AG20443 (cell line): ENCODE measurements at places on chromosomes 5 and 9.

DNA sequence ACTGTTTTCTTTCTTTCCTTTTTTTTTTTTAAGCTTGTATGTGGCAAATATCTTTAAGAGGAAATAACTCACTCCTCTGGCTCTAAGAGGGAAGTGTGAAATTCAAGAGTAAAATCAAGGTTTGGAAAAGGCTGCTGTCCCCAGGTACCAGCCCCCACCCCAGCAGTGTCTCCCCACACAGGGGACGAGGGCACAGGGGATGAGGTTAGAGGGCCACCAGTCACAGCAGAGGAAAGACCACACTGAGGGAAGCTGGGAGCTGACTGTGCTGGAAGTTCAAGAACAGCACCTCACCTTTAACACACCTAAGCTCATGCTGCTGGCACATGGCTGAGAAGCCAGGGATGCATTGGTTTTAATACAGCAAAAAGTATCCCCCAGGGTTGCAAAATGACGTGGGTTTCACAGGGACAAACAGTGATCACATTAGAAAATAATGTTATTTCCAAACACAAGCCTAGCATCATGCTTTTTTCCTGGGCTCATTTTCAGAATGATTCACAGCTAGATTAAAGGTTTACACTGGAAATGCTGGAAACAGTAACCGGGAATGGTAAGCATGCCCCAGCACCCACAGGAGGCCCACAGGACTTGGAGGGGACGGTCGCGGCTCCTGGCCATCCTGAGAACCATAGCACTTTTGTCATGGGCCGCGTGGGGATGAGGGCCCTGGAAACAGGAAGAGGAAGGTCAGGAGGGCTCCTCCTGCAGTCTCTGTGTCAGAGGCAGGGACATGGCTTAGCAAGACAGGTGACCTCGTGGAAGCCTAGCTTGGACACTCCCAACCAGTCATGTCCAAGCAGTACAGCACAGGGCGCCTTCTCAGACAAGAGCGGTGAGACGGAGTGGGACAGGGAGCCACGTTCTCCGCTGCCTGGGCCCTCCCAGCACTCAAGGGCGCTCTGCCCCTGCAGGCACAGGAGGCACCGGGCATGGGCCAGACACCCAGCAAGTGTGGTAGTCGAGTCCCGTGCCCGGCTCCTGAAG lies 6.9 kb downstream of the LPCAT1 start:
- peak; percentile 67 for DNase-seq

- no peak for DNase-seq
These were observed 36.5 kb downstream of the FOXD1 start for GRCh38 chr5:73411936-73412596.

GRCh38 chr5:150469718-150470469 lies 20.4 kb upstream of the RPS14 start:
- peak; percentile 77 for DNase-seq

DNA sequence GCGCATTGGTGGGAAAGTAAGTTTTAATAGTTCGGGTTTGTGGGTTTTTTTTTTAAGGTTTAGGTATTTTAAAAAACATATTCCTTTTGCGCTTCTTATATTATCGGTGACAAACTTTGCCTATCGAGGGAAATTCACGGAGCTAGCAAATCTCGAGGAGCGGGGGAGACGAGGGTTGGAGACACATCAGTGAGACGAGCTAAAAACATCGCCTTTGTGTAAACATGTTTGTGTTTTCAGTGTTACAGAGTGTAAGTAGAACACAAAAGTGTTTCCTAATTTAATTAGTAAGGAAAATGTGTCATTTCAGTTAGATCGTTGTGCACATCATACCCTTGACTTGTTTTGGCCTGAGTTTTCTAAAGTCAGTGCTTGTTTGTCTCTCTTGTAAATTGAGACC lies 945 bp downstream of the BTF3 start:
- DNase-seq, result no peak

DNA sequence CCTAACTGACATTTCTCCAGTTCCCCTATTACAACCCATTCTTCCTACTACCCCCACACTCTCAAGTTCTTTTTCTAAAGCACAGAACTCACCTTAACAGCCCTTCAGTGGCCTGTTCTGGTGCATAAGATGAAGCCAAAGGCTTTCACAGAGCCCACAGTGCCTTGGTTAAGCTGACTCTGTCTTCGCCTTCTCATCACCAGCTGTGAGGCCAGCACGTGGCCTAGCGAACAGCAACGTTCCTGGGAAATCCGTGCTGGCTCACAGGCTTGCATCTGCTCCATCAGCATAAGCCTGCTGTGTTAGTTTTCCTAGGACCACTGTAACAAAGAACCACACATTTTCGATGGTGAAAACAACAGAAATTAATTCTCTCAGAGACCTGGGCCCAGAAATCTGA lies 67.9 kb upstream of the LPAR1 start:
- DNase-seq, result no peak

DNA sequence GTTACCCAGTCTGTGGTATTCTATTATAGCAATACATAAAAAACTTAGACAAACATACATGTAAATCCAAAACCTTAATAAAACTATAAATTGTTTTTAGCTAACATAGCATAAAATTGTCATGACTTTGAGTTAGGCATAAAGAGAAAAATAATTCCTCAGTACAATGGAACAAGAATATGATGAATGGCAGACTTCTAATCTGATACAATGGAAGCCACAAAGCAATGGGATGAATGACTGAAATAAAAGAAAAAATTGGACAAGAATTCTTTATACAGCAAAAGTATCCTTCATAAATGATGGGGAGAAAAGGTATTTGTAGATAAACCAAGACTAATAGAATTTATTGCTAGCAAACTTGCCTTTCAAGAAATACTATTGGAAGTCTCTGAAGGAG lies 524.2 kb downstream of the GABRG2 start:
- no peak for DNase-seq

DNA sequence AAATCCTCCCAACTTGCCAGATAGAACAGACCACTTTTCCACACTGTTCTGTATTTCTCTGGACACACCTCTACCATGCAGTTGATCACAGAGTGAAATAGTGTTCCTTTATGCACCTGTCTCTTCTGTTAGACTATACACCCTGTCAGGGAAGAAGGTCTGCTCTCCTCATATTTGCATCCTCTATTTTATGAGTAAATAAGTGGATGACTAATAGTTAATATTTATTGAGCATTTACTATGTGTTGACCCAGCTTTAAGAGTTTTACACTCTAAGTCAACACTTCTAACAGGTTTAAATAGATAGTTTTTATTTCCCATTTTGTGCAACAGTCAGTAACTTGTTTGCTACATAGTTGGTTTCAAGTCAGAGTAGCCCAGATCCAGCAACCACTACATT lies 452.8 kb upstream of the MPDZ start:
- no peak for DNase-seq

DNA sequence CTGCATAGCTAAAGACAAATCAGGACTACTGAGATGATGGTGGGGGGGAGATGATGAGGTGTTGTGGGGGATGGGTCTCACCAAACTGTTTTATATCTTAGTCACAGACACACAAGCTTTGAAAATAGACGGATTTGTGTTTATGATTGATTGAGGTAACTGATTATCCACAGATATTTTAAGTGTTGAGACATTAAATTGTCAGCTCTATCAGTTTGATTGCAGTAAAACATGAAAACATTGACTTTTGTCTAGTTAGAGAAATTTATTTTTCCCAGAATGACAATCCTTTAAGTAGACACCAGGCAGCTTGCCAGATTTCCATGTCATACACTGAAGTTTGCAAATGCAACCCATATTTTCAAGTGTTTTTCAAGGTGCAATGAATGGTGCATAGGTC lies 149.8 kb downstream of the NR2F1-AS1 start:
- no peak for DNase-seq

DNA sequence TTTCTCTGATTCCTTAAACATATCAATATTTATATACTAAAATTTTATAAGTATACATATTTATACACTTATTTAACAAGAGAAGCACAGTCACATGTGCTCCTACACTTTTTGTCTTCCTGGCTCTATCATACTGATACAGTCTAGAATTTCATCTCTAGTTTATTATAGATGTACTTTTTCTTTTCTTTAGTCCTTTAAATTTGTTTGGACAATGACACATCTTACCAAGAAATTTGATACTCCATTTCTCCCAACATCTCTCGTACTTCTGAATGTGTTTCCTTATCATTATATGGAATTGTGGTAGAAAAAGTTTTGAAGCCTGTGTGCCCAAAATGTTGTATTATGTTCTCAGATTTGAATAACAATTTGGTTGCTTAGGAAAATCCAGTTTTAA lies 104.6 kb downstream of the DMRT2 start:
- no peak for DNase-seq

- no peak for DNase-seq
These were observed 41.5 kb downstream of the DCP2 start for GRCh38 chr5:113017881-113018635.

DNA sequence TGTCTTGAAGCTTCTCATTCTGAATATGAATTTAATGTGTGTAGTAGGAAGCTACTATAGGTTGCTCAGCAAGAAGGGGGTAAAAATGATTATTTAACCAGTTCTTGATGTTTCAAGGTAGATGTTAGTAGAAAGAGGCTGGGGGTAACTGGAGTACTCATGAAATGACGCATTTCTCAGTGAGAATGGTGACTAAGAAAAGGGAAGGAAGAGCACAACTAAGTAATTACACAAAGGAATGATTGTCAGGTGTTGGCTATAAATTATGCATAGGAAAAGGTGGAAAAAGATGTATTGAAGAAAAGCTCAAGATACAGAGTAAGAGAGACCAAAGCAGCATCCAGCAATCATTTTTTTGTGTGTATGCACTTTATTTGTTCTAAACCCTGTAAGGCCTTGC lies 1.4 kb upstream of the PSIP1 start:
- DNase-seq, result no peak
